ENCODE measurements at places on chromosomes 13 and 19. TPM values are rescaled to one million over a fixed set of nuclear protein-coding genes. Genes with fewer than 3 reads are reported as not detected.

GRCh38 chr13:75855216-75855615, 219.1 kb downstream of the LMO7 start:
- no peak for DNase-seq

- DNase-seq = peak; percentile 11
Observed at GRCh38 chr13:37608750-37609339, 10.3 kb upstream of the POSTN start.

MRPL4 gene
- 120 TPM for total RNA-seq

DNA sequence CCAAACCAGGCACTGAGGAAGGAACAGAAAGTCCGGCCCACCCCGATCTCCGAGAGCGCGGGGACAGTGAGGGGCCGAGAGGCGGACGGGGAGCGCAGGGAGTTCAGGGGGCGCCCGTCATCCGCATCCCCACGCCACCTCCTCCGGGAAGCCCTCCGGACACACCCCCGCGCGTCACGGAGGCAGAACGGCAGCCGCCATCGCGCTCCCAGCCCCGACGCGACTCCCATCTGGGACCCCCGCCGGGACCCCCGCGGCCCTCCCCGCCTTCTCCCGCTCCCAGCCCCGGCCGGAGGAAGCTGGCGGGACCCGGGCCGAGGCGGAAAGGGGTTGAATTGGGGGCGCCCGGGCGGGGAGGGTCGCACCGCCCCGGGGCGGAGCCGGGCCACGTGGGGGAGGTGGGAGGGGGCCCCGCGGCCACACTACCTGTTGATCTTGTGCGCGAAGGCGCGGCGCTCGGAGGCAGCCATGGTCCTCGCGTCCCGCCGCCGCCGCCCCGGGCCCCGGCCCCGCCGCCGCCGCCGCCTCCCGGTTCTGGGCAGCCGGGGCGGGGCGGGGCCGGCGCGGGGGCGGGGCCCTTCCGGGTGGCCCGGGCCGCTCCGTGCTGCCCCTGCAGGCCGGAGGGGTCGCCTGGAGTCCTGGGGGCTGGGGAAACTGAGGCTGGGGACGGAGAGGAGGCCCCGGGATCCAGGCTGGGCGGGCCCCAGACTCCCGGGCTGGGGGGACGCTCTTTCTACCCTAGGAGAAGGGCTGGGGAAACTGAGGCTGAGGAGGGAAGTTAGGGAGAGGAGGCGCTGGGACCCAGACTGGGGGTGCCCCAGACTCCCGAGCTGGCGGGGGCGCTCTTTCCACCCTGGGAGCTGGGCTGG, at the start of gene DOCK6:
TSS of gene DOCK6 (minus strand) at position 554 of the 869 bp plus-strand sequence. CDS start at position 470, 84 bp downstream.
- DNase-seq = no peak

- DNase-seq = no peak
Observed at GRCh38 chr13:28282451-28282850, 144.1 kb downstream of the PAN3 start.

DNA sequence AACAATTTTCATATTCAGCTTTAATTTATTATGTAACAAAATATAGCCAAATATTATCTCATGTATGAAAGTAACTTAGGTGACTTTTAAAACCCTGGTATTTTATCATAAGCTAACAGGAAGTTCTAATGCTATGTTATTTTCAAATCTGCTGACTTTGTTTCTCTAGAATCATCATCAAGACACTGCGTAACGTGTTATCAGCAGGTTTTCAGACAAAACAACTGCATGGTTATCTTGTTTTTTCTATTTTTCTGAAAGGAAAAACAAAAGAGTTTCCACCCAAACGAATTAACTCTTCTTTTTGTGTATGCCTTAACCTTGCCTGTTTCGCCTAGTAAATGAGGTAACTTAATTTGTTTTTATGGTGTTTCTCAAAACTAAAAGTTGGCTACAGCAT, 156.3 kb downstream of the TBC1D4 start:
- DNase-seq = no peak

- no peak for DNase-seq
Observed at GRCh38 chr19:41354343-41354953, 726 bp upstream of the TGFB1 start.

DNA sequence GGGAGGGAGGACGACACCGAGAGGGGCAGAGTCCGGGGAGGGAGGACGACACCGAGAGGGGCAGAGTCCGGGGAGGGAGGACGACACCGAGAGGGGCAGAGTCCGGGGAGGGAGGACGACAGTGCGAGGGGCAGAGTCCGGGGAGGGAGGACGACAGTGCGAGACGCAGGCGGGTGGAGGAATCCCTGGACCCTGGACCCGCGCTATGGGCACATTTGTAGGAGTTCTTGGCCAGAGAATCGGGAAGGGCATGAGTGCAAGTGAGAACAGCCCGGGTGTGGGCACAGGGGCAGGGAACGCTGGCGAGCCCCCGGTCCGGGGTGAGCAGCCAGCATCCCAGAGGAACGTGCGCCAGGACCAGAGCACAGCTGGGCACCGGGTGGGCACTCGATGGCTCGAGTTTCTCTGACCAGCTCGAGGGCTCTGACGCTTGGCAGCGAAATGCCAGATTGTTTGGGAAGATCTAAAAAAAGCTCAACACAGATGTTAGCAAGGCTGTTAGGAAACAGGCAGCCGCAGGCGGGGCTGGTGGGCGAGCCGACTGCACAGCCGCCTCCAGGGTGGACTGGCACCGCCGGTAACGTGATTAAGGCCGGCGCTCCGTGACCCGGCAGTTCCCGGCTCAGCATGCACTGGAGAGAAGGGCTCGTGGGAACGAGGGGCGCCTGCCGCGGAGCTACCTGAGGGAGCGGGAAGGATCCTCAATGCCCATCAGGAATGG, 17.9 kb upstream of the C2CD4C start:
- no peak for DNase-seq

KLK12 gene
- total RNA-seq = not detected

DNA sequence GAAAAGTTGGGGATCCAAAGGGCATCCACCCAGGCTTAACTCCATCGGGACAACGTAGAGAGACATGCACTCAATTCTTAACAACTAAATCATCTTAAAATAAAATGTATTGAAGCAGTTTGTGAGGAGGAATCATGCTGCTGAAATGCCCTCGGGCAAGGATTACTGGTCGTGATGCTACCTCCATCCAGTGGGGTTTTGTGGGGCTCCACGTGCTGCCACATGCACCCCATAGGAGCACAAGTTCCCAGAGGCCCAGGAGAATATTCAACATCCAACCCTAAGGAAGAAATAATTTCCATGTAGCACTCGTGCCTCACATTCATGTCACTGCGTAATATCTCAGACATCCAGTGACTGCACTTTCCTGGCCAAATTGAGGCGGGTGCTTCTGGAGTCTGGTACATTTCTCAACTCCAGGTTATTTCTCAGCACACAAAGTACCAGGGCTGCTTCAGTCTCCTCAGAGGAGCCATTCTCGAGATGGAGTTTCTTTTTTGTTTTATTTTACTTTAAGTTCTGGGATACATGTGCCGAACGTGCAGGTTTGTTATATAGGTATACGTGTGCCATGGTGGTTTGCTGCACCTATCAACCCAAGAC, 429.8 kb downstream of the FOXO1 start:
- DNase-seq = peak; percentile 88

- DNase-seq = no peak
Observed at GRCh38 chr19:30109565-30109964, 167.5 kb downstream of the URI1 start.

DNA sequence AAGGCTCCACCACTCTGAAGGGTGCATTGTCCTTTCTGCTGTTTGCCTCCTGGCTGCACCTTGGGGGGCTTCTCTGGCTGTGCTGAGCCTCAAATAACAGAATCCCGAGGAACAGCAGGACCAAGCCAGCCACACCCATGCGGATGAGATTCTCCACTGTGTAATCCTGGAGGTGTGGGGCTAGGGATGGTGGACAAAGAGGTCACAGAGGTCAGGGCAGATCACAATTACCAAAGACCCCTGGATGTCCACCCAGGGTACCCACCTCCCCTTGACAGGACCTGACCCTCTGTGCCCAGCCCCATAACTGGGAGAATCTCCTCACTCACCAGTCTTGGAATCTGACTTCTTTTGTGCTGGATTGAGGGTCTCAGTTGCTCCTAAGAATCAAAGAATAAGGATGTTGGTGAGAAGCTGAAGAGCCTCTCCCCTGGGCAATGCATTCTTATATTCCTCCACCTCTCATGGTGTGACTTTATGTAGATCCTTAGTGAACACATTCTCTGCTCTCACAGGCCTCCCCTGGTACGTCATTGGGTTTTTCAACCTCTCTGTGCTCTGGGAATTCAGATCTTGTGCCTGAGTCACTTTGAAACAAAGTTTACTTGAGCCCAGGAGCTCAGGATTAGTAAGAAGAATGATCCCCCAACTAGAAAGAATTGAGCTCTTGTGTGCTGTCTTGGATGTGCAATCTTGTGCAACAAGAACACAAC, 5.2 kb downstream of the LILRA4 start:
- no peak for DNase-seq

Measured in MCF 10A (cell line).